ENCODE measurements at places on chromosomes 1 and 21. TPM values are rescaled to one million over a fixed set of nuclear protein-coding genes. Genes with fewer than 3 reads are reported as not detected.

- H3K27ac ChIP-seq, result peak overlapping the region; percentile 82
- H3K4me3 ChIP-seq, result no peak overlapping the region
- peaks cover 32% of the 10 kb centered on the region for H3K4me1 ChIP-seq
- no peaks in the 10 kb centered on the region for H3K27me3 ChIP-seq
- peak; percentile 97 for DNase-seq
Observed at GRCh38 chr1:221829327-221830015, 87.6 kb upstream of the DUSP10 start.

- H3K27me3 ChIP-seq, result no peaks in the 10 kb centered on the region
- peak overlapping the region; percentile 89 for H3K27ac ChIP-seq
- H3K4me1 ChIP-seq, result peaks cover 8% of the 10 kb centered on the region
- H3K4me3 ChIP-seq, result peak overlapping the region; percentile 91
- no peaks in the 10 kb centered on the region for H3K36me3 ChIP-seq
Observed at GRCh38 chr1:42334240-42335049, 590 bp downstream of the FOXJ3 start.

DNA sequence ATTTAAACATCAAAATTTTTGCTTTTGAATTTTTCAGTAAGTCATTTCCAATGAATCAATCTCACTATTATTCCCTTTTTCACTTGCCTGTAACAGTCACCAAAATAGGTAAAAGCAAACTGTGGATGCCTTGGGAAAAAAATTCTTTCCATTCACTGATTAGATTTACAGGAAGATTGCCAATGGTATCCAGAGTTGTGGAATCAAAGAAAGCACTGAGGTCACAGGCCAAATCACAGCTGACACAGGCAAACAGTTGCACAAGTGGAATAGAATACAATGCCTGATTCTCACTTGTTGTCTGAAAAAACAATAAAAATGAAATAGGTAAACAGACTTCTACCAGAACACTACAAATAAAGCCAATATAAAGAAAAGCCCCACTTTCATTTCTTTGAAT, 48.4 kb downstream of the LTN1 start:
- peaks cover 20% of the 10 kb centered on the region for H3K36me3 ChIP-seq
- no peaks in the 10 kb centered on the region for H3K4me1 ChIP-seq
- peak; percentile 8 for DNase-seq
- no peaks in the 10 kb centered on the region for H3K27me3 ChIP-seq
- no peak overlapping the region for H3K4me3 ChIP-seq

DNA sequence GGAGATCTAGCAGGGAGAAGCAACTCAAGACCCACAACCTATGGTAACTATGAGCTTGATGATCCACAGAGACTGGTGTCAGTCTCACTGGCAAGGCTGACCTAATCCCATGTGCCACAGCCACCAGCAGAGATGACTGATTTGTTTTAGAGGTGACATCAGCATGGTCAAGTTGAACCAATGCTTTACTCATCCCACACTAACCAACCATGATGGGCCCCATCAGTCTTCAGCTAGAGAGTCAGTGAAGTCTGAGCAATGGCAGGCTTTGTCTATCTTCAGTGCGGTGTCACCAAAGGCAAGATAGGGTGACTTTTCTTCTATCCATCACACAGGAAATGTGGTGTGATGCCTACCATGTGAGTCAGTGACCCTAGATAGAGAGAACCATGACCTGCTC, 1470.7 kb downstream of the NCAM2 start:
- no peaks in the 10 kb centered on the region for H3K36me3 ChIP-seq
- H3K4me1 ChIP-seq, result no peaks in the 10 kb centered on the region
- H3K27ac ChIP-seq, result no peak overlapping the region

- H3K27ac ChIP-seq, result no peak overlapping the region
- no peak for DNase-seq
- H3K4me3 ChIP-seq, result no peak overlapping the region
- H3K27me3 ChIP-seq, result no peaks in the 10 kb centered on the region
- H3K36me3 ChIP-seq, result peaks cover 33% of the 10 kb centered on the region
Observed at GRCh38 chr1:198915327-198916231, 276.7 kb downstream of the PTPRC start.

DNA sequence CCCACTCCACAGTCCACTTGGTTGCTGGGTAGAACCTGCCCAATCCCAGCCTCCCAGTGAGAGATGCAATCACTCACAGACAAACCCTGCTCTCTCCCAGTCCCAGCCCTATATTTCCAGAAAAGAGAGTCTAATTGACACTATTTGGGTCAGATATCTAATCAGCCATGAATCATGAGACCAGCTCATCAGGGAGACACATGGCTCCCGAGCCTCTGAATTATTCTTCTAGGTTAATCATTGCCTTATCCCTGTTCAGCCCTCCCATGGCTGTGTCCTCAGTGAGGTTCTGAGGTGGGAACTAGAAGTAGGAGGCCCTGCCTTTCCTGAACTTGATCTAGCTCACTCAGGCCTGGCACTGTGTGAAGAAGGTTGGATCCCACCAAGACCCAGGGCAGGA, 49.9 kb upstream of the ZC3H12A start:
- no peaks in the 10 kb centered on the region for H3K4me1 ChIP-seq
- H3K27ac ChIP-seq, result no peak overlapping the region
- no peaks in the 10 kb centered on the region for H3K27me3 ChIP-seq
- H3K36me3 ChIP-seq, result no peaks in the 10 kb centered on the region

DNA sequence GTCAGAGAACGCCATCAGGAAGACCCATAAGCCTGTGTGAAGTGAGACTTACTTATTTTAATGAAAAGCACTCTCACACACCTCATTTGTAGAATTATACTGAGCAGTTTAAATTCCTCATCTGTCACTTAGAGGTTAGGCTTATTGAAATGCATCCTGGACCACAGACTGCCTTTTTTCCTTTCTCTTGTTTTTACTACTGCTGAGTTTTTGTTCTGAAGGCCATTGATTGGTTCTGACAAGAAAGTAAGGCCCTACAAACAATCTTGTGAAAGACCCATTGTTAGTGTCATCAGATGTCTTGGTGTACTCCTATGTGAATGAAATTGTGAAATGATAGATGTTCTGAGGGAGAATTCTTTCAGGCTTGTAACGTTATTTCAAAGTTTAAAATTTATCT, 1343.3 kb upstream of the ADGRL2 start:
- no peaks in the 10 kb centered on the region for H3K4me1 ChIP-seq
- H3K27ac ChIP-seq, result no peak overlapping the region
- no peaks in the 10 kb centered on the region for H3K36me3 ChIP-seq

DNA sequence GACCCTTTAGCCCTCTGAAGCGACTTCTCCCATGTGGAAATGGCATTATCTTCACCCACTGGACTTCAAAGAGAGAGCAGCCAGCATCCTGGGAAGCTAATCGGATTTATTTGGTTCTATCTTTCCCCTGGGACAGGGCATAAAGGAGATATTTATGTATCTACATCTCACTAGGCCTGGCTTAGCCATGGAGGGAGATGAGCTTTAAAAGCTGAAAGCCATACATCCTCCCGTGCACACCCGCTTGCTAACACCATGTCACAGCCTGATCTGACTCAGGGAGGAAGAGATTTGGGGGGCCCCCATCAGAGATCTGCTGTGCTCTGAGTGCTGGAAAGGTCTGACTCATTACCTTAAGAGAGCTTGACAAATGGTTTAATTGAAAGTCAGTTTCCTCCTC, 155.9 kb downstream of the PLXNA2 start:
- H3K27me3 ChIP-seq, result no peaks in the 10 kb centered on the region
- no peak overlapping the region for H3K27ac ChIP-seq
- DNase-seq, result peak; percentile 6
- no peaks in the 10 kb centered on the region for H3K36me3 ChIP-seq
- H3K4me1 ChIP-seq, result peaks cover 7% of the 10 kb centered on the region

The ABCA4 gene
- 0.20 TPM for total RNA-seq

The TFF1 gene
- not detected for total RNA-seq

The AMY1A gene
- total RNA-seq, result not detected

- no peak overlapping the region for H3K27ac ChIP-seq
- no peak overlapping the region for H3K4me3 ChIP-seq
- no peaks in the 10 kb centered on the region for H3K27me3 ChIP-seq
- no peak for DNase-seq
Observed at GRCh38 chr1:205623646-205624045, 8.2 kb downstream of the ELK4 start.

- peak overlapping the region; percentile 18 for H3K4me3 ChIP-seq
- H3K27ac ChIP-seq, result peak overlapping the region; percentile 89
- peaks cover 16% of the 10 kb centered on the region for H3K4me1 ChIP-seq
- DNase-seq, result peak; percentile 86
- no peaks in the 10 kb centered on the region for H3K27me3 ChIP-seq
- H3K36me3 ChIP-seq, result no peaks in the 10 kb centered on the region
Observed at GRCh38 chr1:84619383-84620102, 45.3 kb upstream of the CTBS start.

DNA sequence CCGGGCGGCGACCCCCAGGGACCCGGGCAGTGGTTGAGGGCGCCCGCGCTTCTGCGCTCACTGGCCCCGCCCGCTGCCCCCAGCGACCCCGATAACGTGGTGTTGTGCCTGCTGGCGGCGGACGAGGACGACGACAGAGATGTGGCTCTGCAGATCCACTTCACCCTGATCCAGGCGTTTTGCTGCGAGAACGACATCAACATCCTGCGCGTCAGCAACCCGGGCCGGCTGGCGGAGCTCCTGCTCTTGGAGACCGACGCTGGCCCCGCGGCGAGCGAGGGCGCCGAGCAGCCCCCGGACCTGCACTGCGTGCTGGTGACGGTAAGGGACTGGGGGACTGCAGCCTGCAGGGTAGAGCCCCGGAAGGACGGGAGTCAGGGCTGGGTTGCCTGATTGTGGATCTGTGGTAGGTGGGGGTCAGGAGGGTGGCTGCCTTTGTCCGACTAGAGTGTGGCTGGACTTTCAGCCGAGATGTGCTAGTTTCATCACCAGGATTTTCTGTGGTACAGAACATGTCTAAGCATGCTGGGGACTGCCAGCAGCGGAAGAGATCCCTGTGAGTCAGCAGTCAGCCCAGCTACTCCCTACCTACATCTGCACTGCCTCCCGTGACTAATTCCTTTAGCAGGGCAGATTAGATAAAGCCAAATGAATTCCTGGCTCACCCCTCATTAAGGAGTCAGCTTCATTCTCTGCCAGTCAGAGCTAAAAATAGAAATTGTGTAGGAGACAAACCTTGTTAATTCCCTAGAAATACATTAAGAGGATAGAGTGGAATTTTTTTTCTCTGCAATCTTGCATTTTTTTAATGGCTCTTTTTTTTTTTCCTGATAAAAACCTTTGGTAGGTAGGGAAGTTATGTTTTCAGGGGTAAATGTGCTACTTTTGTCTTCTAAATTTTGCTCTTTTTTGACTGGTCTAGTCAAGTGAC, 1.5 kb downstream of the GADD45A start:
- H3K4me3 ChIP-seq, result peak overlapping the region; percentile 85
- peak; percentile 99 for DNase-seq
- peak overlapping the region; percentile 98 for H3K27ac ChIP-seq

- H3K27me3 ChIP-seq, result no peaks in the 10 kb centered on the region
- no peaks in the 10 kb centered on the region for H3K4me1 ChIP-seq
- H3K27ac ChIP-seq, result no peak overlapping the region
Observed at GRCh38 chr1:60584371-60584770, 498.0 kb upstream of the NFIA start.

The SELENBP1 gene
- total RNA-seq, result 7.2 TPM

- no peak overlapping the region for H3K4me3 ChIP-seq
- DNase-seq, result no peak
- H3K36me3 ChIP-seq, result no peaks in the 10 kb centered on the region
- H3K27ac ChIP-seq, result no peak overlapping the region
Observed at GRCh38 chr1:181133969-181134418, 45.5 kb downstream of the IER5 start.

DNA sequence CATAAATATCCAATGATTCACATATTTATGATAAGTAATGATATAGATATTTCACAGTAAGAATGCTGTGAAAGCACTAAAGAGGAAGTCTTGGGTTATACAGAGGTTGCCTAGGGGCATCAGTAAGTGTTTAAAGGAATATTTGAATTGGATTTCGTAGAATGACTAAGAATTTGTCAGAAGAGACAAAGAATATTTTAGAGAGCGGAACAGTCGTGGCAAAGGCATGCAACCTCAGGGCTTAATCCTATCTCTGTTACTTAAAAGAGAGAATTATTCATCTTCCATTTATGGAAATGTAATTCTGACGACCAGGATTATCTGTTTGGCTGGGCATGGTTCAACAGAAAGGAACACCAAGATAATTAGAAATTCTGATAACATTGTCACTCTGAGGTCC, 171.9 kb upstream of the NR5A2 start:
- no peaks in the 10 kb centered on the region for H3K36me3 ChIP-seq
- DNase-seq, result peak; percentile 60
- H3K4me3 ChIP-seq, result no peak overlapping the region
- peak overlapping the region; percentile 40 for H3K27ac ChIP-seq
